AG10803 (cell line): ENCODE measurements at places on chromosomes 16 and 17.

DNA sequence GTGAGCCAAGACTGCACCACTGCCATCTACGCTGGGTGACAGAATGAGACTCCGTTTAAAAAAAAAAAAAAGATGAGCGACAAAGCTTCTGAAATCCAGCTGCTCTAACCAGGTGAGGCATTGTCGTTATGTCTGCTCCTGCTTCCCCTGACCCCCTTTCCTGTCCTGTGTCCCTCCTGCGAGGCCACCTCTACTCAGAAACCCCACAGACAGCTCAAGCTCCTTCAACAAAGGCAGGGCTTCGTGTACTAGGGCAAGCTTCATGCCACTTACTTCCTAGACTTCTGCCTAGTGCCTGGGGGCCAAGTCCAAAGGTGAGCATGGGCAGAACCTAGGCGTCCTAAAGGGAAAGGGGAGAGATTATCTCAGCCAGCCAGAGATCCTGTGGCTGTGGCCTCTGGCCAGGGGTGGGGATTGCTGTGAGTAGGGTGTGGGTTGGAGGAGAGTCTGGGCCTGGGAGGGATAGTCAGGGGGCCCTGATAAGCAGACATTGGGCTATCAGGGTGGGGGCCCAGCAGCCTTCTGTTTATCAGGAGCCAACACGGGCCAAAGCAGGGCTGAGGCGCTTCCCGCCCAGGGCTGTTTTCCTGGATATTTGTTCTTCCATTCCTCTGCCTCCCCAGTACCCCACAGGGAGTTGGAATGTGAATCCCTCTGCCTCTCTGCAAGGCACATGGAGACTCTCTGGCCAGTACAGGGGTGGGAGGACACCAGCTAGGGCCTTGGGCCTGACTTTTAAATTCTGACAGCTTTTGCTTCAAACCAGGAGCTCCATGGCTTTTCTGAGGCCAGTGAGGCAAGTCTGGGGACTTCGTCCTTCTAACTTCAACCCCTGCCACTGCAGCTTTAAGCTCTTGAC lies 10.4 kb downstream of the ERAL1 start:
- DNase-seq, result no peak

DNA sequence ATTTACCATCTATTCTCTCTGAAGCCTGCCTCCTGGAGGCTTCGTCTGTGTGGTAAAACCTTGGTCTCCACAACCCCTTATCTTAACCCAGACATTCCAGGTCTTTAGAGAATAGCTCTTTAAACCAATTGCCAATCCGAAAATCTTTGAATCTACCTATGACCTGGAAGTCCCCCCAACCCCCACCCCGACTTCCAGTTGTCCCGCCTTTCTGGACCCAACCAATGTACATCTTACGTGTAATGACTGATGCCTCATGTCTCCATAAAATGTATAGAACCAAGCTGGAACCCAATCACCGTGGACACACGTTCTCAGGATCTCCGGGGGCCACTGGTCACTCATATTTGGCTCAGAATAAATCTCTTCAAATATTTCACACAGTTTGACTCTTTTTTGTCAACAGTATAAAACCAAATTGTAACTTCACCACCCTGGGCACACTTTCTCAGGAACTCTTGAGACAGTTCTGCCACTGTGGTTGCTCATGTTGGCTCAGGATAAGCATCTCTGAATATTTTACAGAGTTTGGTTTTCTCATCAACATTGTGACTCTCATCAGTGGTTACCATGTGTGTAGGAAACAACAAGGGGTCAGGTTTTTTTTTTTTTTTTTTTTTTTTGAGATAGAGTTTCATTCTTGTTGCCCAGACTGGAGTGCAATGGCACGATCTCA lies 18.1 kb upstream of the DNAH17 start:
- DNase-seq, result peak; percentile 22

- DNase-seq, result no peak
Observed at GRCh38 chr17:41769346-41769862, 17.1 kb downstream of the JUP start.

DNA sequence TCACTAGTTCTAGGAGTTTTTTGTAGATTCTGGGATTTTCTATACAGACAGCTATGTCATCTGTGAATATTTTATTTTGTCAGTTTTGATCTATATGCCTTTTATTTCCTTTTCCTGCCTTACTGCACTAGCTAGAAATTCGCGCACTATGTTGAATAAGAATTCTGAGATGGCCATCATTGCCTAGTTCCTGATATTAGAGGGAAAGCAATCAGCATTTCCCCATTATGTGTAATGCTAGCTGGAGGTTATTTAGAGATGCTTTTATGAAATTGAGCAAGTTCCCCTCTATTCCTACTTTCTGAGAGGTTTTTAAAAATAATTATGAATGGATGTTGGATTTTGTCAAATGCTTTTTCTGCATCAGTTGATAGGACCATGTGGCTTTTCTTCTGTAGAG lies 23.8 kb downstream of the MPRIP start:
- no peak for DNase-seq

DNA sequence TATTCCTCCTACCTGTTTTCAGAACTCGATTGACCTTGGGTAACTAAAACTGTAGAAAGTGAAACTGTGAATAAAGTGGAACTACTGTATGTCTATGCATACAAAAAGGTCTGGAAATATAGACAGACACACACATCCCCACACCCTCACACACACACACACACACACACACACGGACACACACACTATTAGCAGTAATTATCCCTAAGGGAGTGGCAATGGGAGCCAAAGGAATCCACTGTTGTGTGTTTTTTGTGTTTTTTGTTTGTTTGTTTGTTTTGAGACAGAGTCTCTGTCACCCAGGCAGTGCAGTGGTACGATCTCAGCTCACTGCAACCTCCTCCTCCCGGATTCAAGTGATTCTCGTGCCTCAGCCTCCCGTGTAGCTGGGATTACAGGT lies 26.6 kb upstream of the SRCIN1 start:
- no peak for DNase-seq

- DNase-seq, result no peak
Observed at GRCh38 chr16:11747949-11748403, 5.3 kb upstream of the TXNDC11 start.

DNA sequence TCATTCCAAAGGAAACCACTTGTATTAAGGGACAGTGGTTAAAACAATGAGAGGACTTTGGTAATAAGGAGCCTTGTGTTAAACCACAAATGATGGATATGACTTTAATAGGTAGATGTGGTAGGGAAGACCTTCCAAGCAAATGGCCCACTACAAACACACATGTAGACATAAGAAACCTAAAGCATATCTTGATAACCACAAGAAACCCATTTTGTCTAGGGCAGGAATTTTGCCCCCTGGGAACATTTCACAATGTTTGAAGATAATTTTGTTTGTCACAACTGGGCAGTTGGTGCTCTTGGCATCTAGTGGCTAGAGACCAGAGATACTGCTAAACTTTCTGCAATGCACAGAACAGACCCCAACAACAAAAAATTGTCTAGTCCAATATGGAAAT lies 25.8 kb downstream of the KCNJ2 start:
- DNase-seq, result no peak

DNA sequence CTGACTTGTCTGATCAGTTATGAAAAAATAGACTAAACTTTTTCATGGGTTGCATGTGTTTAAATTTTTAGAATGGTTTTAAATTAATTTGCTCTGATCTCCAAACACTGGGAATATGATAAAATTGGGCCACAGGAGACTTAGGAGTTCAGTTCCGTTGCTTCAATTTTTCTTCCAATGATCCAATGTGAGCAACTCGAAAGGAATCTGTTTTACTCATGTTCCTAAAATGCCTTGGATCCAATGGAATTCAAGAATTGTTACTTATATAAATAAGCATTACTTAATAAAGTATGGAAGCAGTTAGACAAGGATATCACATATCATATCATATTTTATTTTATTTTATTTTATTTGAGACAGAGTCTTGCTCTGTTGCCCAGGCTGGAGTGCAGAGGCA lies 56.0 kb upstream of the NACA2 start:
- peak; percentile 70 for DNase-seq

DNA sequence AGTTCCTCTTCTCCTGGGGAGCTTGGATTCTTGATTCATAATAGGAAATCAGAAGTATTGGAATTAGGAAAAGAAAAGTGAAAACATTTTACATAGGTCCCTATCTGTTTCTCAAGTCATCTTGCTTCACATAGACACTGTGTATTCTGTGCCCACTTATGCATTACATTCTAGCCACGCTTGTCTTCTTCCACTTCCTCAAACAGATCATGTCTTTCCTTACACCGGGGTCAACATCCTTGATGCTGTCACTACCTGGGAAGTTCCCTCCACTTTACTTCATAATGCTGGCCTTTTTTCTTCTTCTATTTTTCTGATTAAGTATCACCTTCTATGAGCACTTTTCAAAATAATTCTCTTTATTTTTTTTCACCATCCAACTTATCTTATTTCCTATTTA lies 606.4 kb upstream of the CDH8 start:
- no peak for DNase-seq
